HepG2 (cell line): ENCODE measurements at places on chromosomes 7 and 10. TPM values are rescaled to one million over a fixed set of nuclear protein-coding genes. Genes with fewer than 3 reads are reported as not detected.

DNA sequence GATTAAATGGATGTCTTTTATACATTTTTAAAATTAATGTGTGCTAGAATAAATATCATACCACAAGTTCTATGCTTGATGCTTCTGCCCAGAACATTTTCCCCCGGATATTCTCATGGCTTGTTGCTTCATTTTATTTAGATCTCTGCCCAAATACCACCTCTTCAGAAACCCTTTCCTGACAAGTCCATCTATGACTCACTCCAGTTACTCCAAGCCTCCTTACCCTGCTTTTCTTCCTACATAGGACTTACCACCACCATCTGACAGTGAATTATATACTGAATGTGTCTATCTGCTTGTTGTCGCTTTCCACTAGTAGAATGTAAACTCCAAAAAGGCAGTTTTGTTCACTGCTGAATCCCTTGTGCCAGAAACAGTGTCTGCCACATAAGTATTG is 19.1 kb upstream of the ERVW-1 start:
- no peak for DNase-seq
- H3K4me3 ChIP-seq: no peak overlapping the region
- no peaks in the 10 kb centered on the region for H3K27me3 ChIP-seq

DNA sequence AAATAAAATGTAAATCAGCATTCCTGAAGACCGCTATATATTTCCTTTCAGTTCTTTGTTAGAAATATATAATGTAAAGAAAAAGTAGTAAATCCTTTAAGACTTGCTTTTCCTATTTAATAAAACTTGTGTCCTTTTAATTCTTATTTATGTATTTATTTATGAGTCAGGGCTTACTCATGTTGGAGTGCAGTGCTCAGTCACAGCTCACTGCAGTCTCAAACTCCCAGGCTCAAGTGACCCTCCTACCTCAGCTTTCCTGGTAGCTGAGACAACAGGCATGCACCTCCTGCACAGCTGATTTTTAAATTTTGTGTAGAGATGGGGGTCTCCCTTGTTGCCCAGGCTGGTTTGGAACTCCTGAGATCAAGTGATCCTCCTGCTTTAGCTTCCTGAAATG is 724.5 kb downstream of the ANKRD7 start:
- H3K4me3 ChIP-seq: no peak overlapping the region
- H3K4me1 ChIP-seq: no peaks in the 10 kb centered on the region
- no peak overlapping the region for H3K27ac ChIP-seq
- H3K27me3 ChIP-seq: no peaks in the 10 kb centered on the region

- no peaks in the 10 kb centered on the region for H3K36me3 ChIP-seq
- no peak for DNase-seq
- no peaks in the 10 kb centered on the region for H3K27me3 ChIP-seq
- H3K27ac ChIP-seq: no peak overlapping the region
- no peaks in the 10 kb centered on the region for H3K4me1 ChIP-seq
- H3K4me3 ChIP-seq: no peak overlapping the region
These were observed 42.6 kb downstream of the CNOT4 start for GRCh38 chr7:135467207-135467711.

GRCh38 chr7:111900283-111900682 is 305.9 kb downstream of the DOCK4 start:
- H3K27ac ChIP-seq: no peak overlapping the region
- no peak overlapping the region for H3K4me3 ChIP-seq
- no peaks in the 10 kb centered on the region for H3K27me3 ChIP-seq
- no peaks in the 10 kb centered on the region for H3K4me1 ChIP-seq

- H3K27ac ChIP-seq: no peak overlapping the region
- no peaks in the 10 kb centered on the region for H3K4me1 ChIP-seq
- H3K4me3 ChIP-seq: no peak overlapping the region
- no peaks in the 10 kb centered on the region for H3K36me3 ChIP-seq
These were observed 6.1 kb upstream of the LAMB4 start for GRCh38 chr7:108136191-108136688.

GRCh38 chr7:100745184-100745583 is 11.8 kb downstream of the ZAN start:
- H3K36me3 ChIP-seq: no peaks in the 10 kb centered on the region
- H3K27ac ChIP-seq: no peak overlapping the region
- peaks cover 6% of the 10 kb centered on the region for H3K4me1 ChIP-seq
- H3K4me3 ChIP-seq: no peak overlapping the region

DNA sequence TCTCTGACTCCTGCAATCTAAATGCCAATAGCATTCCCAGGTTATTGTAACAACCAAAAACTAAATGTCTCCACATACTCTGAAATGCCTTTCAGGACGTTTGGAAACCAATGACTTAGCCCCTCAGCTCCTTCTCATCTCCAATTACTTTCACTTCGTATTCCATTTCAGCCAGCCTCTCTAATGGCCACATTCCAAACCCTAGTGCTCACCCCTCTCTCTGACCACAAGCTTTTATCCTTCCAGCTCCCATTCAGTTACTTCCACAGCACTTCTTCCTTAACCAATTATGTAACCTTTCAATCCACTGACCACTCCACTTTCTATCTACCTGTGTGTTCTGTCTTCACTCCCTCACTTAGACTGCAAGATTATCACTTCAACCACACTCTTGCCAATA is 4.3 kb downstream of the NOC3L start:
- DNase-seq: peak; percentile 9
- H3K27ac ChIP-seq: no peak overlapping the region
- no peaks in the 10 kb centered on the region; the same call in 2 of the 3 replicates for H3K27me3 ChIP-seq
- peaks cover 49% of the 10 kb centered on the region; the same call in 2 of the 3 replicates for H3K36me3 ChIP-seq

- no peaks in the 10 kb centered on the region for H3K36me3 ChIP-seq
- no peak for DNase-seq
- peaks cover 6% of the 10 kb centered on the region; the same call in 1 of the 3 replicates for H3K27me3 ChIP-seq
- no peak overlapping the region for H3K4me3 ChIP-seq
These were observed 4.9 kb upstream of the YKT6 start for GRCh38 chr7:44195889-44196288.

DNA sequence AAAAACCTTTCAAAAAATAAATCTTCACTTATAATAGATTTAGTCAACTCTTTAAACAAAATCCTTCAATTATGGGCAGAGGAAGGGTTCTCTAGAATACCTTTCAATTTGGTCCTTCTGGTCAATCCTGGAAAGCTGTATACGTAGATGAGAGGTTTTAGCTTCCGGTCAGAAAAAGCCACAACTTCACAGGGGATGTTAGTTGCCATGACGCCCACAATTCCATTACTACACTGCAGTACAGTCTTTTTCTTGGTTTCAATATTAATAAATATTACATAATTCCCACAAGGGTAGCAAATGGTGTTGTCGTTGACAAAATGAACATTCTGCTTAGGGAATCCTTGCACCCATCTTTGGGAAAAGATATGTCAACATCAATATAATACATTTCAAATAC is 1.7 kb downstream of the CFAP43 start:
- H3K4me3 ChIP-seq: no peak overlapping the region
- H3K27ac ChIP-seq: no peak overlapping the region
- DNase-seq: no peak
- peaks cover 21% of the 10 kb centered on the region for H3K4me1 ChIP-seq
- no peaks in the 10 kb centered on the region for H3K36me3 ChIP-seq

DNA sequence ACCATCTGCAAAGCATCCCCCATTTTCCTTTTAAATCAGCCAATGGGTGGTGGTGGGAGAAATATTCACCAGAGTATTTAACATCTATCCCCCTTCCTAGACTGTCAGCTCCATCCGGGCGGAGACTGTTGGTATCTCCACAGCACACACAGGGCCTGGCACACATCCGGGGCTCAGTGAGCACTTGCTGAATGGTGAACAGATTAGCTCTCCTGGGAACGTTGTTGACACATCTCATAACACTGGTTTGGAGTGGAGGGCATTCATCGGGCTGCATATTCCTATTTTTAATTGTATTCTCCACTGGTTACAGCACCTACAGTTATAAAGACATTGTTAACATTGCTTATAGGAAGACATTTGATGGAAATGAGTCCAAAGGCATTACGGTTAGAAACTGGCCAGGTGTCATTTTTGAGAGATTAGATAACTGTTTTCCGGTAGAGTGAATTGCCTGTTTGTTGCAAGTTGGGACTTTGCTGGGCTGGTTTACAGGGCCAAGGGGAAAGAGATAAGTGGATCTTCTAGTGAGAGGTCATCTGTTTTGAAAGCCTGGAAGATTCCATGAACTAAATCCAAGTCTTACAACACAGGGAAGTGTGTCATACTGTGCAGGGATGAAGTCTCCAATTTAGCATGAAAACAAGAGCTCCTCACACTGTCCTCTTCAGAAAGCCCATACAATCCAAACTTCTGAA is 101.8 kb downstream of the EGFR start:
- no peak overlapping the region for H3K4me3 ChIP-seq
- H3K4me1 ChIP-seq: peaks cover 17% of the 10 kb centered on the region; the same call in 1 of the 2 replicates
- H3K27me3 ChIP-seq: no peaks in the 10 kb centered on the region

DNA sequence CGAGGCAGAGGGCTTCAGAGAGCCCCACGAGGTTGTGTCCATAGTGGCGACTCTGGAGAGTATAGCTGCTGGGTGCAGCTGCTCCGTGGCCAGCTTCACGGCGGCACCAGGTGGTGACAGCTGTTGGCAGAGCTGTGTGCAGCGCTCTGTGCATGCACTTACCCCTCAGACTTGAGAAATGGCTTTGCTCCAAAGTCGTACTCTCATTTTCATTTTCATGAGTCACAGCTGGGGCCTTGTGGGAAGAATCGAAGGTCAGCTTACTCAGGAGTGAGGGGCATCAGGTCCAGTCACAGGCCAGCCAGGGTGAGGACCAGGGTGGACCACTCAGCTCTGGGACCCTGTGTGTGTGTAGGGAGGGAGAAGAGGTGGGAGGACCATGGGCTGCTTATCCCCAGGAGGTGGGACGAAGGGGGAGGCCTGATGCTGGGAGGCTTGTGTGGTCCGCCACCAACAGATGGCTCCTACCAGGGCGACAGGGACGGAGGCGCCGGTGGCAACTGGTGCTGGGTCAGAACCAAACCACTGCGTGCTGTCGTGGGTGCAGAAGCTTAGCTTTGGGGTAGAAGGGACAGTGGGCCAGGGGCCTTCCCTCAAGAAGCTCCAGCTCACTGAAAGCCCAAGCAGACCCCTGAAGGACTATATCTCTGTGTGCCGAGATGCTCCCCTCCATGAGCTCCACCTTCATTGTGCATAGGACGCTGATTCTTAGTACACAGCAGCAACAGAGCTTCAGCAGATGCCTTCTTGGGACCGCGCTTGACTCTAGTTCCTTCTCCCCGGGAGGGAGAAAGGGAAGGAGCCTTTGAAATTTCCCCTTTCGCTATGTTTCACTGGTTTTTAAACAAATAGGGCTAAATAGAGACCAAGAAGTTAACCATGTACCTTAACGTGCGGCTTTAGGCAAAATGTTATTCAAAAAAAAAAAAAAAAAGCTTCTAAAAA is 225.0 kb downstream of the CELF2 start:
- H3K27ac ChIP-seq: no peak overlapping the region
- H3K36me3 ChIP-seq: no peaks in the 10 kb centered on the region
- H3K4me3 ChIP-seq: no peak overlapping the region
- DNase-seq: no peak

DNA sequence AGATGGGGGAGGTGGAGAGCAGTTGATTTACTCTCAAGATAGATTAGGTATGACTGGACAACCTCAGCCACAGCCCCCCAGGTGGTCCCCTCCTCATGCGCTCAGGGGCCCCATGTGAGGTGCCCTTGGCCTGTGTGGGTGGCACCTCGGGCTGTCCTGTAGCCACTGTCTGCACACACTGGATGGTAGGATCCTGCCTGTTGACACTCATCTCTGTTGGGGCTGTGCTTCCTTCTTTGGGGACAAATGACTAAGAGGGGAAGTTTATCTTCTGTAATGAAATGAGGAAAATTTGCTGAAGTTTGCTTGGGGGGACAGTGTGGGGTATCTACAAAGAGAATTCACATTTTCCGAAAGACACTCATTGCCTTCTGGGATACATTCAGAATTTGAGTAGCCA is 53.6 kb upstream of the ANTXRL start:
- no peak for DNase-seq
- no peak overlapping the region for H3K4me3 ChIP-seq

- H3K4me3 ChIP-seq: no peak overlapping the region
- no peaks in the 10 kb centered on the region for H3K4me1 ChIP-seq
- H3K27ac ChIP-seq: no peak overlapping the region
- H3K27me3 ChIP-seq: no peaks in the 10 kb centered on the region
- peak; percentile 25 for DNase-seq
These were observed 18.8 kb upstream of the PPP1R9A start for GRCh38 chr7:94888551-94888950.

- no peak overlapping the region for H3K4me3 ChIP-seq
- H3K27ac ChIP-seq: no peak overlapping the region
- H3K27me3 ChIP-seq: no peaks in the 10 kb centered on the region
- DNase-seq: no peak
These were observed 534.7 kb downstream of the NRG3 start for GRCh38 chr10:82409671-82410070.

GRCh38 chr7:42183547-42183946 is 53.5 kb downstream of the GLI3 start:
- H3K27me3 ChIP-seq: no peaks in the 10 kb centered on the region
- no peak overlapping the region for H3K4me3 ChIP-seq
- no peaks in the 10 kb centered on the region for H3K36me3 ChIP-seq
- no peaks in the 10 kb centered on the region for H3K4me1 ChIP-seq

GRCh38 chr7:17090751-17091150 is 207.7 kb upstream of the AHR start:
- no peak for DNase-seq
- H3K27me3 ChIP-seq: no peaks in the 10 kb centered on the region
- H3K4me3 ChIP-seq: no peak overlapping the region

DNA sequence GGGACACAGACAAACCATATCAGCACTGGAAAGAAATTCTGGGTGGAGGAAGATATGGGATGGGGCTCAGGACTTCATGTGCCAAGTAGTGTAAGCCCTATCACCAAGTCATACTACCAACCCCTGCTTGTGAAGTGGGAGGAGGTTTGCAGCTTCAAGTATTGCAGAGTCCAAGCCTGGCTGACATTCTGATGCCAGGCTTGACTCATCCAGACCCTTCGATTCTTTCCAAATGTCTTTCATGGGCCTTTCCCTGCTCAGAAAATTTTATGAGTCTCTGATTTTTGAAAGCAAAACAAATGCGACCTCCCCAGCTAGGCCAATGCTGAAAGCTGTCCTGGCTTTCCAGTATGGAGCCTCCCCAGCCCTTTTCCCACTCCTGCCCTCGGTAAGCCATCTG is 45.1 kb upstream of the SMNDC1 start:
- no peak for DNase-seq
- no peak overlapping the region for H3K27ac ChIP-seq
- H3K4me3 ChIP-seq: no peak overlapping the region

GRCh38 chr10:926075-926698 is 5.3 kb downstream of the LARP4B start:
- H3K36me3 ChIP-seq: peaks cover 6% of the 10 kb centered on the region; the same call in 1 of the 2 replicates
- no peak overlapping the region for H3K4me3 ChIP-seq
- peaks cover 51% of the 10 kb centered on the region for H3K4me1 ChIP-seq
- H3K27me3 ChIP-seq: peaks cover 3% of the 10 kb centered on the region; the same call in 1 of the 3 replicates

GRCh38 chr10:93749218-93749799 is 8.4 kb upstream of the LGI1 start:
- no peaks in the 10 kb centered on the region for H3K4me1 ChIP-seq
- no peaks in the 10 kb centered on the region for H3K36me3 ChIP-seq
- H3K27me3 ChIP-seq: 0 out of 3 replicates have a peak, but pooled peaks cover 2% of the 10 kb centered on the region
- H3K4me3 ChIP-seq: no peak overlapping the region
- no peak overlapping the region for H3K27ac ChIP-seq

GRCh38 chr10:8389630-8390029 is 335.1 kb downstream of the GATA3 start:
- no peak for DNase-seq
- no peaks in the 10 kb centered on the region for H3K4me1 ChIP-seq
- no peaks in the 10 kb centered on the region for H3K36me3 ChIP-seq
- H3K27ac ChIP-seq: no peak overlapping the region

- no peaks in the 10 kb centered on the region for H3K27me3 ChIP-seq
- H3K27ac ChIP-seq: no peak overlapping the region
- no peaks in the 10 kb centered on the region for H3K4me1 ChIP-seq
- no peaks in the 10 kb centered on the region for H3K36me3 ChIP-seq
These were observed 615 bp upstream of the CNTNAP2 start for GRCh38 chr7:146115851-146116520.

Gene AKR1D1
- 37.0 and 59.5 TPM in 2 replicates for total RNA-seq

Gene SOSTDC1
- total RNA-seq: not detected in 2 replicates

Gene PLXNA4
- 0.01 and 0.04 TPM in 2 replicates for total RNA-seq

Gene HOXA11
- not detected in 2 replicates for total RNA-seq

Gene PRTFDC1
- total RNA-seq: not detected in 2 replicates
